ENCODE measurements at places on chromosomes 12 and 14.

GRCh38 chr12:49798248-49798647, 30.0 kb downstream of the NCKAP5L start:
- DNase-seq: no peak

GRCh38 chr12:119412811-119413794, 78.6 kb downstream of the CCDC60 start:
- DNase-seq: peak; percentile 27

GRCh38 chr14:78399316-78399889, 229.2 kb downstream of the NRXN3 start:
- no peak for DNase-seq

DNA sequence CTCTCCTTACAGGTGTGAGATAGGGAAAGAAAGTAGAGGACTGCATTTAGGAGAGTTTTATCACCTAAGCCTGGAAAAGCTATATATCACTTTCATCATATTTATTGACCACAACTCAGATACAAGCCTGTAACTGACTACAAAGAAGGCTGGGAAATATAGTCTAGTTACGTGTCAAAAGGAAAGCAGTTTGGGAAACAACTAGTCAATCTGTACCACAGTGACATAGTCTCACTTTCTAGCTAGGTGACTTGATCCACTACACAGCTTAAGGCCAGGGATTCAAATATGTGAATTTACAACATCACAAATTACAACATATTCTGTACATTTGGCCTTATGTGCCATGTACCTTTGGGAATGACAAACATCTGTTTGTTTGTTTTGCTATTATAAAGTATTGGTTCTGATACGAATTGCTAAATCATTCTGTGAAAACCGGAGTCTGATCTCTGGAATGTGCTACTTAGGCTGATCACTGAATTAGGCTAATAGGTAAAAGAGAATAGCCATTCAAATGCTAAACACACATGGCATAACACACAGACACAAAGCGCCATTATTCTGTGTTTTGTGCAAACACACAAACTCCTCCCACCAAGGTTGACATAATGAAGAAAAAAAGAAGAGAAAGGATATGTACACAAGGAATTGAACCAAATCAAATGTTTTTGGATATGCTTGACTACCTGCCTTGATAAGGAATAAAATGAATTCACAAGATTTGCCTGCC, 279.8 kb downstream of the DUSP6 start:
- no peak for DNase-seq

DNA sequence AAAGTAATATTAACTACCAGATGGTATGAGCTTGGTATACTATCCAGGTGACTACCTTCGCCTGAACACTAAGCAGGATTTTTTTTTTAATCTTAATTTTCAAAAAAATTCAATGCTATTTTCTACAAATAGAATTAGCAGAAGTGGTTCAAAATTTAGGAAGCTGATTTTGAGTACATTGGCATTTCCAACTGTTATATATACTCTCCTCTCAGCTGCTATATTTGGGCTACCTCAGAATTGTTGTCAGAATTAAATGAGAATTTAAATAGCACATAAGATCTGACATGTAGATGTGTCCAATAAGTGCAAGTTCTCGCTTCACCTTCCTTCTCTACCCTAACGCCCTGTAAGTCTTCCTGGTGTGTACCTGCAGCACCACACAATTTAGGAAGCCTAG, 83.1 kb downstream of the DUSP6 start:
- no peak for DNase-seq

GRCh38 chr14:105841022-105842009, 314.9 kb downstream of the TMEM121 start:
- DNase-seq: no peak

- peak; percentile 26 for DNase-seq
Observed at GRCh38 chr14:80587096-80587724, 354.3 kb downstream of the CEP128 start.

DNA sequence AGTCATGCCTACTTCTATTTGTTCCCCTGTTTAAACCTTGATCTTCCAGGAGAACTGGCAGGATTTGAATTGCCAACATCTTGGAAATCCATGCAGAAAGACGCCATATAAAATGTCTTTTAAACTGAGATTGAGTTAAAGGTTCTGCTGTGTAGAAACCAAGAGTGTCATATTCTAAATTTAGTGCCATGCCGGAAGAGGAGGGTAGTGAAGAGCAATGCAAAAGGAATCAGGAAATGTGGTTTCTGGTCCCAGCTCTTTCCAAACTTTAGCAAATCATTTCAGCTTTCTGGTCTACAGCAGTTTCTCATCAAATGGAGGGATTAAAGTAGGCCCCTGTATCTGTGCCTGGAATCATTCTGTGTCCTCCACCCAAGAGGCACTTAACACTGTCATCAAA, 85.7 kb downstream of the BTG1 start:
- DNase-seq: no peak

- no peak for DNase-seq
Observed at GRCh38 chr14:41749429-41749828, 142.8 kb downstream of the LRFN5 start.

- no peak for DNase-seq
Observed at GRCh38 chr14:105099778-105100177, 34.5 kb upstream of the GPR132 start.

All from AML-193 (cell line).